ENCODE measurements at places on chromosomes 12 and 14.

GRCh38 chr14:85172290-85172689 is 357.7 kb upstream of the FLRT2 start:
- DNase-seq: no peak

GRCh38 chr14:74952180-74952665 is 3.2 kb downstream of the PGF start:
- DNase-seq: no peak

DNA sequence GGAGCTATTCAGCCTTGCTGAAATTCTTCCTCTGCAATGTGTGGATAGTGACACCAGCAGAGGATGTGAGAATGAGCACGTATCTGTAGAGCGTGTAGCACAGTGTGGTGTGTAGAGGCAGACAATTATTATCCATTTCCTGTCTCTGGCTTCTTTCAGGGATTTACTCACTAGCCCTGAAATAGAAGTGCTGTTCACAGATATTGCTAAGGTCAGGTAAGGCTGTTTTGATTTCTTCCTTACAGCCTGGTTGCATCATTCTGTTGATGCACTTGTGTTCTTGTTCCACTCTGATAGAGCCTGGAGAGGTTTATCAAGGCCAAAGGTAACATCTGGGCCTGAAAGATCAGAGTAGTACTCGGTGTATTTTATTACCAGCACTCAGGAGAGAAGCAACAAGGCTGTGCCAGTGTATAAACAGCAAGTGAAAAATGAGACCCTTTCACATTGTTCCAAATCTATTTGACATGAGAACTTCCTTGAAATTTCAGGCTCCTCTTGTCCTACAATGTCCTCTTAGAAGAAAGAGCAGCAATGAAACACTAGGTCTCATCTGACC is 16.7 kb downstream of the ARG2 start:
- peak; percentile 49 for DNase-seq

GRCh38 chr12:26124446-26125399 is at the start of gene BHLHE41:
Gene BHLHE41 (minus strand): TSS chr12:26125037. CDS start chr12:26124779, 258 bp downstream.
- DNase-seq: peak; percentile 30

GRCh38 chr12:114982760-114983159 is 298.8 kb upstream of the TBX3 start:
- DNase-seq: no peak

DNA sequence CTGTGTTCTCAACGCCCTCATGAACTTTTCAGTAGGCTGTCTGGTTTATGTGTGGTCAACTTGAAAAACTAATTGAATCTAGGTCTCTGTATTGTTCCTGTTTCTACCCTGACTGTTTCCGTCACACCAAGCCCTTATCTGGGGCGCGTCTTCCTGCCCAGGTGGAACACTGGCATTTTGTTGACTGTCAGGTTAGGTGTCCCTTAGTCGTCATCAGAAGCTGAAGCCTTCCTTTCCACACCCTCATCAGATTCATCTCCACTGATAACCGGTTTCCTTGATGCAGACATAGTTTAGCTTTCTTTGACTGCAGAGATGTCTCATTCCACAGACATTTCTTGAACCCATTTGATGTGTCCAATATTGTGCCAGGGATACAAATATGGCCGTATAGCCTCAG is 96.5 kb downstream of the DUSP16 start:
- DNase-seq: no peak

GRCh38 chr12:21551841-21552465 is 25.9 kb downstream of the SPX start:
- DNase-seq: no peak

DNA sequence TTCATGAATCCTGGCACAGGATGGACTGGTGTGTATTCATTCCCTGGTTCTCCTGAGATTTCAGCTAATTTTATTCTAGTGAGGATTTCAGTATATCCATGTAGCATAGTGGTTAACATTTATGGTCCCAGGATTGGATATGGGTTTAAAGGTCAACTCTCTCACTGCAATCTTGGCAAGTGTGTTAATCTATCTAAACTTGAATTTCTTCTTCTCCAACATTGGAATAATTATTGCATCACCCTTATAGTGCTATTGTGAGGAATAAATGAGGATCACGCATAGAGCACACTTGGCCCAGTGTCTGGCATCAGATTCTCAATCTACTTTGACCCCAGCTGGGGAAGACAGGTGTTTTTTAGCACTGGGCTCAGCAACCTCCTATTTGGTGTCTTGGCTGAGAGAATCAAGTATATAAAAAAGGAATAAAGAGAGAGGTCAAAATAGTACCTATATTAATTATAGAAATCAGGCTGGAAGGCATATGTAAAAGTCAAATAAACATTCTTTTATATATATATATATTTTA is 531.2 kb upstream of the ATP2B1 start:
- DNase-seq: no peak

GRCh38 chr12:27999521-27999920 is 27.0 kb upstream of the PTHLH start:
- no peak for DNase-seq
